CD4-positive, alpha-beta T cell (primary cell): ENCODE measurements at places on chromosomes 7 and 10.

GRCh38 chr7:39300276-39300675 is 265.9 kb upstream of the YAE1 start:
- no peak for DNase-seq

GRCh38 chr10:98006266-98006665 is 24.2 kb downstream of the CRTAC1 start:
- no peak for DNase-seq

GRCh38 chr10:48556713-48557112 is 48.2 kb downstream of the ARHGAP22 start:
- no peak for DNase-seq

GRCh38 chr10:69914398-69915214 is 112.9 kb downstream of the COL13A1 start:
- DNase-seq = peak; percentile 51

GRCh38 chr10:49594594-49594993 is 15.5 kb upstream of the SLC18A3 start:
- no peak for DNase-seq

GRCh38 chr7:19248681-19249080 is 103.5 kb upstream of the FERD3L start:
- DNase-seq = no peak

- DNase-seq = no peak
These were observed 33.4 kb downstream of the XPNPEP1 start for GRCh38 chr10:109889867-109890266.

DNA sequence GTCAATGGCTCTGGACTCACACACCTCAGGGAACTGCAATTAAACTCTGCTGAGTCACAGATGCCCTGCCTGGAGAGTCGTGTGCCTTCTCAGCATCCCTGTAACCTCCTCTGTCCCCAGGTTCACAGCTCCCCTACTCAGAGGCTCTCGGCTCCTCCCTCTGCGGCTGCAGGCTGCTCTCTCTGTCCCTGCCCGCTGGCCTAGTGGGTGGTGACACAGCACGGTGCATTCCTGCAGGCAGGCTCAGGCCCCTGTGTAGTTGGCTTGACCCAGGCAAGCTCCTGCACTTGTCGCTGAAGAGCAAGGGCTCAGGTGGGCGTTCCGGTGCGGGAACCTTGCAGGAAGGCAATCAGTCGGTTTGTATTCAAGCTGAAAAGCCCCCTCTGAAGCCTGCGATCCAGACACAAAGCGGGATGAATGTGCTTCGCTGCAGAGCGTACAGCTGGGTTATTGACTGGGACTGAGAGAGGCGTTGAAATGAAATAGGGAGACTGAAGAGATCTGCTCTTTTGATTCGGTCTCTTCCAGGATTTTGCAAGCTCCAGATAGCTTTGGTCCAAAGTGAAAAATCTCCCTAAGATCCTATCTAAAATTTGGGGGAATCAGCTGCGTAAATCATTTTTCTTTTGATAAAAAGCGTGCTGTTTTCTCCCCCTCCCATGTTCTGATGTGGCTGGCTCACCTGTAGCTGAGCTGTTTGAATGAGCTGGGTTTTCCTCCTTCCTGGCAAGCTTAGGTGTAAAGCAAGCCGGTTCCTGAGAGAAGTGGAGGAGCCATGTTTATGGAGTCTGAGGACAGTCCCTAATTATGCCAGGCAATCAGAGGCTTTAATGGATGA is 208.7 kb upstream of the PHYHIPL start:
- DNase-seq = no peak

- no peak for DNase-seq
These were observed 23.8 kb downstream of the CD36 start for GRCh38 chr7:80662252-80662651.

DNA sequence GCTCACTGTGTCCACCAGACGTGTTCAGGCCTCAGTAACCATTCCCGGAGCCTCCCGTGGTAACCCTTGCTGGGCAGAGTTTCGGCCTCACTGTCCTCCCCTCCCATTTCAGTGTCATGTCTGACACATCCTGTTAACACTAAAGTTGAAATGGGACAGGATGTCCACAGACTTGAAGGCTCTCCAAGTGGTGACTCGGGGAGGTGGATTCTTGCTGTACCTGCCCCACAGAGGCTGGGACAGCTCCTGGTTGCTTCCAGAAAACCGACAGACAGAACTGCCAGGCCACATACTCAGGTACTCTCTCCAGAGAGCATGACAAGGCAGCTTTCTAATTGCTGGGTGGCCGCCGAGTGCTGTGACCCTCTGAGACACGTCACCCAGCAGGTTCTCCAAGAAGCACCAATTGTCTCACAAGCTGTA is 17.9 kb upstream of the CYTH3 start:
- no peak for DNase-seq

DNA sequence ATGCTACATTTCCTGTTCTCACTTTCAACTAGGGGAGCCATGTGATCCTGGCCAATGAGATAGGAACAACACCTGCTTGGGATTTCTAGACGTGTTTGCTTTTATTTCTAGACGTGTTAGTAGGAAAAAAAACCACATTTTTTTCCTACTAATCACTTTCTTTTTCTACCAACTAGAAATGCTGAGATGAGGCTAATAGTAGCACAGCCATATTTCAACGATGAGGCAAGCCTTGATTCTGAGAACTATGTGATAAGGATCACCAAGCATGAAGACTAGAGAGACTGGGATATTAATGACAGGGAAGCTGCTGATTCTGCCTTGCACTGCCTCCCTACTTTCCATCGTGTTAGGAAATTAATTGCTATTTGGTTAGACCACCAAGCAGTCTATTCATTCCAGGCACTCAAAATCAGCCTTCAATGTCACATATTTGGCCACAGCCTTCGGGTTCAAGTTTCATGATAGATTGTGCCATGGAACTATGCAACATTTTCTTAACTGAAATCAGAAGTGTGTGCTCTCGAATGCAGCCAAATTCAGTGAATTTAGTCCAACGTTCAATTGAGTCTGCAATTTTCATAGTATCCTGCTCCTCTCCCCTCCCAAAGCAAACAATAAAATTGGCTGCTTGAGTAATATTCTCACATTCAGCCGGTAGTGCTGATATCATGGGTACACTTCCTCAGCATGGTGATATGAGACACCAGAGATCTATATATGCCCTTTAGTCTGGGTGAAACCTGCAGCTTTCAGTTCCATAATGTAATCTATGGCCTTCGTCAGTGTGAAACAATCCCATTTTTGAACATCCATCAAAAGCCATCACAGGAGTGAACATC is 98.1 kb downstream of the GPR37 start:
- DNase-seq = no peak

- peak; percentile 11 for DNase-seq
These were observed 624.8 kb downstream of the GRID1 start for GRCh38 chr10:85741626-85742300.

GRCh38 chr7:3279147-3279818 is 21.8 kb upstream of the SDK1 start:
- no peak for DNase-seq

- no peak for DNase-seq
These were observed 3.1 kb upstream of the PYROXD2 start for GRCh38 chr10:98417973-98418664.

DNA sequence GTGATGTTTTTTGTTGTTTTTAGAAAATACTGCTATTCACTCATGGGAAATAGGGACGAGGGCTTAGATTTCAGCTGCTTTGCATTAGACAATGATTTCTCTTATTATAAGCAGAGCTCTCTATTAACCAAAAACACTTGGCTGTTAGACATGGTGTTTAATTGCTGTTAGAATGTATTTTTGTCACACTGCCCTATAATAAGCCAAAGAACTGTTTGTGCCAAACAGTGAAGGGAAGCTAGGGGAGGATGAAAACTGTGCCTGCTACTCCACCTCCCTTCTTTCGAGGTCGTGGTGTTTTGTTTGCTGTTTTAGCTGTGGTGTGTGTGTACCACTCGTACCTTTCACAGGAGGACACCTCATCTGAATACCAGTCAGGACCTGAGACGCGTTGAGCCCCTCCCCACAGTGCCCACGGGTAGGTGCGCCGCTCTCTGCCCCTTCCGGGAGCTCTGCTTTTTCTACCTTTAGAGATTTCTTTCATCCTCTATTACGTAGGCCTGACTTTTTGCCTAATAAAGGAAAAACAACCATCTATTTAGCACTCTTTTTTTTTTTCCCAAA is 57.9 kb downstream of the CUX1 start:
- no peak for DNase-seq

DNA sequence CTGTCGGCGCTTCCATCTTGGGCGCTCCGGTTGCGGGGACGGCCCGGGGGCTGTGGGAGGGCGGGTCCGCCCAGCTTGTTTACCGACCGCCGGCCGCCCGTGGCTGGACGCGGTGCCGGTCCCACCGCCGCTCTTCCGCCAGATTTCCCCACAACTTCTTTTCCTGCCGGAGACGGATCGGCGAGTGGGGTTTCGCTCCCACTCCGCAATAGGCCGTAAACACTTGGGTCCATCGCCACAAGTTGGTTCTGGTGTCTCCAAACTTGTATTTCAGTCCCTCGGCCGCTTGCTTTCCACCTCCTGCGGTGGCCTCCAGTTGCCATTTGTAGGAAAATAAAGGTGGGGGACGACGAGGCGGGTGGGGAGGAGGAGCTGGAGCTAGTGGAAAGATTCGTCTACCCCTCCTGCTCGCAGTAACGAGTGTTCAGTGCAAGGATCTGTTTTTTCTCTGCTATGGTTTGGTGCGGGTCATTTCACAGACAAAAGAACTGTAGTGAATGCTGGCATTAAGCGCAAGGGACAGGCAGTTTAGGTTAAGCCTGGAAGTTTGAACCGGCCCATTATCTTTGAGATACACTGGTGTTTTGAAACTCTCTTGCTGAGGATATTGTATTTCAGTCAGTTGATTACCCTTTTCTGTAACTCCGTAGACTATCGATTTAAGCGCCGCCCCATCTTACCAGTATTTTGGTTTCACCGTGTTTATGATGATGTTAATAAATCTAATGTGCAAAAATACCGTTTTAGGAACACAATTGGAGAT is 24.3 kb upstream of the ZRANB1 start:
- peak; percentile 32 for DNase-seq

DNA sequence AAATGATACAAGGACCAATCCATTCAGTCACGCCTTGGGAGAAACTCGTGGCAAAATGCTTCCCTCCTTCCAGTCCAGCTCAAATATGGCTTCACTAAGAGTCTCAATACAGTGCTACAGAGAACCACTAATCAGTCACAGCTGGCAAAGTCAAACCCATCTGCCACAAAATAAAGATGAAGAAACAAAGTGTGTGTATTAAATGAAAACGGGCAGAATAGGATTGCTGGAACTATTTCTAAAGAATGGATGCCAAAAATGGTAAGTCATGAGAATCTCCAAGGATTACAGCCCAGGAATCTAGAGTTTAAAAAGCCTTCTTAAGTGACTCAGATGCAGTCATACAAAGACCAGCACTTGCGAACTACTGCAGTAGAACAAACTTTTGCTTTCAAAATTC is 61.9 kb downstream of the CACUL1 start:
- DNase-seq = no peak

DNA sequence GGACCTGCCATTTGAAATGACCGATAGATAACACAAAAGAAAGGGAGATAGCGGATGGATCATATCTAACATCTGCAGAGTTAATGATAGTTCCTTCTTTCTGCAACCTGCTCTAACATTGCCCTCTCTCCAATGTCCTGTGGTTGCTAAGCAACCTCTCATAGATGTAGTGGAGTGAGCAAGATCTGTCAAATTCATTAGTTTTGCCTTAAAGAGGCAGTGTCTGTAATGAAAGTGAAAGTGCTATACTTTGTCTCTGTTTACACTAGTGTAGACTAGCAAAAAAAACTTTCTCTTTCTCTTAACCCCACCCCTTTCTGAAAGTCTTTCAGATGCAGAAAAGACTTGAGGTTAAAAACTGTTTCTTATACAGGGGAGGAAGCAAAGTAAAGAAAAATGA is 1196.9 kb downstream of the SORCS3 start:
- DNase-seq = no peak

- DNase-seq = no peak
These were observed 11.0 kb downstream of the ZNF862 start for GRCh38 chr7:149849174-149849573.

GRCh38 chr7:99374111-99375064 is at the start of gene ARPC1B:
Gene ARPC1B (plus strand): TSS chr7:99374730. CDS start chr7:99385715, 10,985 bp downstream.
- DNase-seq = peak; percentile 83

GRCh38 chr10:132651511-132652029 is 114.0 kb downstream of the INPP5A start:
- no peak for DNase-seq

- DNase-seq = no peak
These were observed 71.7 kb downstream of the CHRM2 start for GRCh38 chr7:136940122-136940521.

GRCh38 chr7:138137423-138138171 is 61.3 kb downstream of the AKR1D1 start:
- DNase-seq = no peak

DNA sequence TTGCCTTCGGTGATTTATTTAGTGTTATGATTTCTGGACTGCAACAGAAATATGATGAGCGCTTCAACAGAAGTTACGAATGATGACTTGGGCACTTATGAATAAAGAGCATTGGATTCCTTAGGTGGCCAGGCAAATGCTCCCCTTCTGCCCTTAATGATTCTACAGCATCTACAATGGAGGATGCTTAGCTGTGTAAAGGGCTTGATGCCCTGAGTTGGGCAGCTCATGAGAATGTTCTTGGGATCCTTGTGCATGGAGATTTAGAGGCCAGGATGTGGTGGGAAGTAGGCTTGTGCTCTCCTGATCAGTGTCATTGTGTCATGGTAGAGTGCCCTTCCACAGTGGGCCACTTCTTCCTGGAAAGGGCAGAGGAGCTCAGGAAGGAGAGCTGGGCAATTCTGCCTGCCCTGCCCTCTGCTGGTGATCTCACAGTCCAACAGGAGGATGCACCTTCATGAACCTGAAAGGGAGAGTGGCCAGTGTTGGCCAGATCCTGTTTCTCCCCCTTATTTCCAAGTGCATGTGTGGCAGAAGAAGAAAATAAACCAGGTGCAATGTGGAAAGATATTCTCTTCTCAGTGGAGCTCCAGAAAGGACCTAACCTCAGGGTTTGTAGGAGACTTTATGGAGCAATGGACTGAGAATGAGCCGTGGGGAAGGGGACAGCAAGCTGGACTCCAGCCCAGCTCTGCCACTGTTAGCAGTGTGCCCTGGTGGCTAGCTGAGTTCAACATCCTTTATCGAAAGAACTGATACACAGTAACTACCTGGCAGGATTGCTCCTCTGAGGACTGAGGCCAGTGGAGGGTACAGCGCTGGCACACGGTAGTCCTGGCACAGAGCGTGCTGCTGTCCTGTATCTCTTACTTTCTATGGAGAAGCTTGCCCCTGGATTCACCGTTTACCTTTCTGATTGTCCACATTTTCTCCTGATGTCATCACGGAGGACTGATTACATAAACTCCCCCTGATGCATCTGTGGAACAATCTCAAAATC is 182.9 kb downstream of the BMPER start:
- no peak for DNase-seq

DNA sequence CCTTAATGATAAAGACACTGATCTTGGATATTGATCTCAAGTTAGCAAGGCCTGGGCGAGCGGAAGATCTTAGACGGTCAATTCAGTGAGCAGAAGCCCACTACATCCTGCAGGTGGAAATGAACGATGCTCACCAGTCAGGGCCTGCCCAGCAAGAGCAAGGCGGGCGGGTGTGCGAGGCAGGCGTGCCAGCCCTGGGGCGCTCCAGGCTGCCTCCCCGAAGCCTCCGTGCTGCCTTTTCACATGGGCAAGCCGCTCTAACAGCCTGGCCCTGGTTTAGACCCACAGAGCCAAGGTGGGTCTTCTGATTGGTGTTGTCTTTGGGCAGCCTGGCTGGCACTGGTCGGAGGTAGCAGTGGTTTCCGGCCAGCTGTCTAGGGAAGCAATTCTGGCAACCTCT is 475.1 kb upstream of the FOXK1 start:
- DNase-seq = no peak
